Subcutaneous preadipocyte (primary cell): ENCODE measurements at places on chromosomes 11 and 22. TPM values are rescaled to one million over a fixed set of nuclear protein-coding genes. Genes with fewer than 3 reads are reported as not detected.

SLC22A6 gene
- not detected in 2 replicates for total RNA-seq

OR4A16 gene
- not detected in 2 replicates for total RNA-seq

CPSF7 gene
- total RNA-seq: 24.6 and 31.7 TPM in 2 replicates

HIPK3 gene
- total RNA-seq: 75.1 and 91.5 TPM in 2 replicates

HPX gene
- total RNA-seq: 0.37 and 0.98 TPM in 2 replicates

CYB5R2 gene
- total RNA-seq: 17.6 and 23.5 TPM in 2 replicates

OOSP2 gene
- not detected in 2 replicates for total RNA-seq

OR10A2 gene
- not detected in 2 replicates for total RNA-seq

FKBP2 gene
- total RNA-seq: 40.3 and 48.5 TPM in 2 replicates

TNNI2 gene
- not detected in 2 replicates for total RNA-seq

NRXN2 gene
- total RNA-seq: 9.2 and 17.2 TPM in 2 replicates

CCDC87 gene
- total RNA-seq: 0.37 and 0.78 TPM in 2 replicates

ME3 gene
- total RNA-seq: 34.8 and 43.7 TPM in 2 replicates

CCDC116 gene
- under 0.01 and 0.39 TPM in 2 replicates for total RNA-seq

BLID gene
- 23.9 and 46.5 TPM in 2 replicates for total RNA-seq

FGF4 gene
- total RNA-seq: not detected in 2 replicates
